Naive thymus-derived CD4-positive, alpha-beta T cell (primary cell): ENCODE measurements at places on chromosomes 7 and 10. TPM values are rescaled to one million over a fixed set of nuclear protein-coding genes. Genes with fewer than 3 reads are reported as not detected.

GRCh38 chr10:69352569-69353264 is 64.0 kb downstream of the TACR2 start:
- DNase-seq = no peak

LZTS2 gene
- total RNA-seq = 16.0 TPM

LRRD1 gene
- 0.22 TPM in 1 of 2 replicates, not detected in the other for total RNA-seq

GRCh38 chr10:9452056-9452455 is 1397.6 kb downstream of the GATA3 start:
- no peak for DNase-seq

DNA sequence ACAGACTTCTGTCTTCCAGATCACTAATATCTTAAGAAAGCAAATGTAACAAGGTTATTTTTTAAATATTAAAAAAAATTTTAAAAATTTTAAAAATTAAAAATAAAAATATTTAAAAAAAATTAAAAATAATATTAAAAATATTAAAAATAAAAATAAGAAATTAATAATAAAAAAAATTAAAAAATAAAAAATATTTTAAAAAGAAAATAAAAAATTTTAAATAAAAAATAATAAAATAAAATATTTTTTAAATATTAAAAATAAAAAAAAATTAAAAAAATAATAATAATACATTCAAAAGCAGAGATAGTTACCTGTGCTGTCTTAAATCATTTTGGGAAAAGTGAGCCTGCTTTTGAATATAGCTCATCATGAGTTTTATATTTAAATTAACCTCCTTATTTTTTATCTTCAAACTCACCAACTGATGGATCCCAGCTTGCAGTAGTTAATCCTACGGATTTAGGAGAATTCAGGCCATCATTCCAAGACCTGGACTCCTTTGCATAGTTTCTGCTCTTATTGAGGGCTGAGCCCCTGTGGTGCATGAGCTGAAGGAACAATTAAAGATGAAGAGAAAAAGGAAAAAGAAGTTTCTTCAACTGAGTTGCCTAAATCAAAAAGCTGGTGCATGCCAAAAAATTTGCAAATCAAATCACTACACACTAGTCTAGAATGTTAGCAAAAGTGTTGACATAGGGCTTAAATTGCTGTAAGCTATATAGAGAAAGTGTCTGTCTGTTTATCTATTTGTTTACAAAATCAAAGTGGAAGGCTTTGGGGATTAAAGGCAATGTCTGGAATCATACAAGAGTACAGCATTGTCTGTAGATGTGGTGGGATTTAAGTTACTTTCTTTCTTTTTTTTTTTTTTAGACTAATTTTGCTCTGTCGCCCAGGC is 50.5 kb upstream of the ZNF438 start:
- DNase-seq = no peak

ABCB1 gene
- total RNA-seq = 9.0 TPM

DNA sequence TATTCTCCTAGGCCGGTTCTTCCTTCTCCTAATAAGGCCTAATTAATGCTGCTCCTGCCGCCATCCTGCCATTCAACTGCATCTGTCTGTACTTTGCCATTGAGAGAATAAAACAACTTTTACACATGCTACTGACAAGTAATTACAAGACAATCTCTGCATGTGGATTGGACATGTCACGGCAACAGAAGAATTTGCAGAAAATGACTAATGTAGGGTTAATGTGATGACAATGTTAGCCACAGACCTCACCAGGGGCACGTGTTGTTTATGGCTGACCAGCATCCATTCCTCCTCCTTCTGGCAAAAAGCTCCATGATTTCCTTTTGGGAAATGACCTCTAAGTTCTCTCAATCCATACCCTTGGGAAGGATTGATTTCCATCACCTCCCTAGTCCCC is 58.0 kb downstream of the NEBL start:
- no peak for DNase-seq

- peak; percentile 34 for DNase-seq
These were observed 455 bp downstream of the CUL2 start for GRCh38 chr10:35089611-35090161.

- DNase-seq = no peak
These were observed 37.9 kb upstream of the AFAP1L2 start for GRCh38 chr10:114442091-114442630.

DNA sequence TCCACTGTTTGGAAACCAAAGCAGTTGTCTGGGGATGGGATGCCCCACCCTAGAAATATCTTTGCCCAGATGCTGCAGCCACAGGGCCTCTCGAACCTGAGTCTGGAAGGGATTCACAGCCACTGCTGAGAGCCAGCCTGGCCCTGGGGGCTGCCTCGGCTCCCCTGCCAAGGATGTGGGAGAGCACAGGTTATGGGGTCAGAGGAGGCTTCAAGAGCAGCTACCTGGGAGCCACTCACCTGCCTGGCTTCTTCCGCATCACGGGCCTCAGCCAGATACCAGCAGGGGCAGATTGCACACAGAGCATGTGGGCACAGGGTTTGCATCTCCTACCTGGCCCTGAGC is 5.4 kb upstream of the PWWP2B start:
- DNase-seq = no peak

- no peak for DNase-seq
These were observed 330.1 kb downstream of the GRID1 start for GRCh38 chr10:86036544-86036831.

HOXA13 gene
- not detected for total RNA-seq

GRCh38 chr7:4282434-4283223 is 399.5 kb upstream of the FOXK1 start:
- no peak for DNase-seq

DNA sequence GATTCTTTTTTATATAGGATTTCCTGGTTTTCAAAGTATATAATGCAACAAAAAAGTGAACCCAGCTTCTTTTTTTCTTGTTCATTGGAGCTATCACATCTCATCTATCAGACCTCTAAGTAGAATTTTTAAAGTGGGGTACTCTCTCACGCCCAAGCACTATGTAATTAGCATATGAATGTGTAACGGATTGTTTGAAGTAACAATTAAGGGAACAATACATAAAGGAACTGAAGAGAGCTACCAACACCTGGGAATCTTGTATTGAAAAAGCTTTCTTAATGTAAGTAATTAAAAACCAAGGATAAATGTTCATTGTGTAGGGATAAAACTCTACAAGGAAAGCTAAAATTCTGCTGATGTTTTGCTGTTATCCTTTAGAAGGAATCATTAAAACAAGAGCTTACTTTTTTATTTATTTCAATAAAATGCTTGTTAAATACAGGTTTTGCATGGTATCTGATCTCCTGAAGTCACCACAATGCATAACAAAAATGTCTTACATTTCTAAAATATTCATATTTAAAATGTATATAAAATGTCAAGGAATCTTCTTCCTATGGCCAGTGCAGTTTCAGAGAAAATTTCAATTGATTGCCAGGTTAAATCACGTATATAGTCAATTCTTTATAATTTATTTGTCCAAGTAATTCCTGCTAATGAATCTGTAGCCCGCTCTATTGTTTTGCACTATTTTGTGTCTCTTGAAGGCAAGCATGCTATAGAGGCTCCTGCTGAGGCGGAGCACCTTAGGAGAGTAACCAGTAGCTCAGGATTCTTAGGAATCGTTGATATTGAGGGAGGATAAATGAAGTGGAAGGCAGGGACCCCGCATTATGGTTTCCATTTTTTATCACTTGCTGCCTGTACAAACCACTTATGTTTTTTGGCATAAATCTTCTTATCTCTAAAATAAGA is 51.6 kb downstream of the PTPRZ1 start:
- no peak for DNase-seq

DNA sequence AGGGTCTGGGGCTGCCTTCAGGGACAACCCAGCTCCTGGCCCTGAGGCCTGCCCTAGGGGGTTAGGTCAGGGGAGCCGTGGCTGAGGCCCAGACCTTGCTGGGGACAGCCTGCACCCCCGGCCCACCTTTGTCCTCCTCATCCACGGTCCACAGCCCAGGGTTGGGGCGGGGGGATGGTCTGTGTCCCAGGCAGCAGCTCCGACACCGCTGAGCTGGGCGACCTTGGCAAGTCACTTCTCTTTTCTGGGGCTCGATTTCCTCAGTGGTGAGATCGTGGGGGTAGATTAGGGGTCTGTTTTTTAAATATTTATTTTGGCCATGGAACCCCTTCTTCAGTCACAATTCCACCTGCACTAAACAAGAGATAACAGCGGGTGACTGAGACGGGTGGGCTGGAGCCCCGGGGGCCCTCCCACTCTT is 30.9 kb downstream of the DNAJB12 start:
- DNase-seq = no peak

GRCh38 chr10:14306190-14306589 is 24.5 kb downstream of the FRMD4A start:
- DNase-seq = no peak

HPS6 gene
- 20.9 TPM for total RNA-seq

HOXA4 gene
- not detected for total RNA-seq

- no peak for DNase-seq
These were observed at the start of gene FOXI2 for GRCh38 chr10:127736915-127737562. Gene FOXI2, plus strand, starts transcription at chr10:127737185. Its CDS starts 89 bp downstream, at chr10:127737274.

DNA sequence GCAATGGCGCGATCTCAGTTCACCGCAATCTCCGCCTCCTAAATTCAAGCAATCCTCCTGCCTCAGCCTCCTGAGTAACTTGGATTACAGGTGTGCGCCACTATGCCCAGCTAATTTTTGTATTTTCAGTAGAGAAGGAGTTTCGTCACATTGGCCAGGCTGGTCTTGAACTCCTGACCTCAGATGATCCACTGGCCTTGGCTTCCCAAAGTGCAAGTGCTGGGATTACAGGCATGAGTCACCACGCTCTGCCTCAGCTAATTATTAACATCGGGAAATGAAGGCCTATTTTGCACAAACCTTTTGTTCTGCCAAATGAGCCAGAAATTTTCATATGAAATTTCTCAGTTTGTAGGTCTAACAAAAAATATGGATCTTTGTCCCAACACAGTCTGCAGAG is 106.7 kb upstream of the ODAD2 start:
- no peak for DNase-seq

DNA sequence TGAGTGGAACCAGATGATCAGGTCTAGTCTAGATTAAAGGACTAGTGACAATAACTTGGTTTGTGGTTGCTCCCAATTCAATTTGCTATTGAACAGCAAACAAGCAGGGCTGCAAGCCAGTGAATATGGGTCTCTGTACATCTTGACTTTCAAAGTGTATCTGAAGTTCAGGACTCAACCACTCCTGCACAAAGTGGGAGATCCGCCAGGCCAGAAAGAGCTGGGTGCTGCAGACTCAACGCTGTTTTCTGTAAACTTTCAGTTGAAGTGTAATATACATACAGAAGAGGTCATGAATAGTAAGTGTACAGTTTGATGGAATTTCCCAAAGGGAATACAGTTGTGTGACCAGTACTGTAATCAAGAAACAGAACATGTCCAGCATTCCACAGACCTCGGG is 416.6 kb downstream of the RPS24 start:
- DNase-seq = no peak

- DNase-seq = peak; percentile 65
These were observed 214.4 kb downstream of the FAM107B start for GRCh38 chr10:14560274-14560673.

- no peak for DNase-seq
These were observed 9.4 kb upstream of the ZNF467 start for GRCh38 chr7:149782682-149783345.

DNA sequence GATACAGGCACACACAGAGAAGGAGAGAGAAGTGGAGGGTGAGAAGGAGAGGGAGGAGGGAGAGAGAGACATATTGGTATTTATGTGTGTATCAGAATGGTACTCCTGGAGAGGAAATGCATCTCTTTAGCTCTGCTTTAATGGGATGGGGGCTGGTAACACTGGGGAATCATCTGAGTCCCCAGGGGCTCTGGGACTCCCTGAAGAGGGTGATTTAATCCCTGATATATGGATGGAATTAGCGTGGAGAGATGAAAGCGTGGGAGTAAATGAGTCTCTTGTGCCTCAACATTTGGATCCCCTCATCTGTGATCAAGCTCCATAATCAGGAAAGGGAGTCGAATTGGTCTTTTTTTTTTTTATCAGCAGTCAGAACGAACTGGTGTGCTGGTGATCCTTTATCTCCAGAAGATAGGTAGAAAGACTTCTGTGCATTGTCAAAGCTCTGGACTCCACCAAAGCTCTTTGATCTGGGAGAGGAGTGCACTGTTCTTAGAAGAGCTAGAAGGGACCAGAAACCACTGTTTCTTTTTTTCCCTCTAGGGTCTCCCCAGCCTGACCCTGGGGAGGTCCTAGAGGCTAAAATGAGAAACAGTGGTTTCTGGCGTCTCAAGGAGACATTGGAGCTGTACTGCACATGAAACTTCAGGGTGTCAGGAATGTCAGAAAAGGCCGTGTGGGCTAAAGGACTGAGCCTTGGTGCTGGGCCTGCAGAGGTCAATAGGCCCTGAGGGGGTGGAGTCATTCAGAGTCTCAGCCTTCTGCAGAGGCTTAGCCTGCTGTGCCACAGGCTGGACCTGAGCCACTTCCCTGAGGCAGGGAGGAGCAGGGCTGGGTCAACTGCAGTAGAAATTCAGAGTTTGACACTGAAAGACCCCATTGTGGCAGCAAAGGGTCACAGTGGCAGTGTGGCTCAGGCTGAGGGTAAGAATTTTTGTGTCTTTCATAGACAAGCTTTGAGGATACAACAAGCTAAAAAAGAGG is 234.4 kb upstream of the SLC26A5 start:
- DNase-seq = no peak

DNA sequence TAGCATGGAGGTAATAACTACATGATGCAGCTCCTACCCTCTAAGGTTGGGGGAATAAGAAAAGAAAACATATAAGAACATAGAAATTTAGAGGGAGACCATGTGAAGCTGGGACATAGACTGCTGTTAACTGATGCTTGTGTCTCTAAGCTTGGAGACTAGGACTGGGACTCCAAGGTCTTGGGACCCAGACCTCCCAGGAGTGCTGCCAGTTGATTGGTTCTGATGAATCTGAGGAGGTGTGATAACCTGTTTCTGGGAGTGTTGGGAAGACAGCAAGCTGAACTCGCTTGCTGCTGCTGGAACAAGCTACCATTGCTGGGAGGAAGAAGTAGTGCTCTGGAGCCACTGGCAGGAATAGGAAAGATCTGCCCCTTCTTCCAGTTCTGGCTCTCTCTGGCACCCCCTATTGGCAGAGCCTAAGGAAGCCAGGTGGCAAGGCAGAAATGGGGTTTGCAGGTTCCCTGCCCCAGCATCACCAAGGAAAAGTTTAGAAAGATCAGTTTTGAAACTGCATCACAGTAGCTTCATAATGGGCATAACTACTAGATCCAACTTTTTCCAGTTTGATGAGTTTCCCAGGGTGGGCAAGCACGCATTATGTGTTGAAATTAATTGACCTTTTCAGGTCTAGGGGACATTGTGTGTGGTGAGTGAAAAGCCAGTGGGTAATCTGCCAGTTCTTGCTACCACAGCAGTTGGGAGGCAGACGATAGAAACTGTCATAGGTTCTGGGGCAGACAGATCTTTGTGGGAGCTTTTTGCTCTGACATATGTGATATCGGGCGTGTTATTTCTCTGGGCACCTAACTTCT is 140.7 kb downstream of the SND1 start:
- no peak for DNase-seq

- no peak for DNase-seq
These were observed 39.4 kb downstream of the EN2 start for GRCh38 chr7:155497149-155497901.

GRCh38 chr7:16027396-16027795 is 340.9 kb upstream of the MEOX2 start:
- no peak for DNase-seq

GRCh38 chr7:158816995-158817394 is 12.3 kb downstream of the ESYT2 start:
- no peak for DNase-seq

- no peak for DNase-seq
These were observed 255.1 kb downstream of the OTUD1 start for GRCh38 chr10:23693925-23694324.

OPALIN gene
- total RNA-seq = not detected

GRCh38 chr10:93495654-93496321 is 624 bp upstream of the CEP55 start:
- no peak for DNase-seq

FAM25A gene
- total RNA-seq = not detected in 2 replicates

GPR85 gene
- total RNA-seq = not detected in 2 replicates

INSYN2A gene
- not detected for total RNA-seq

MRC1 gene
- total RNA-seq = 3.5 TPM

WNT8B gene
- total RNA-seq = 0.27 TPM
